ENCODE measurements at places on chromosomes 3 and 15.

GRCh38 chr3:12598890-12599289 is 42.0 kb downstream of the MKRN2 start:
- no peak for DNase-seq

DNA sequence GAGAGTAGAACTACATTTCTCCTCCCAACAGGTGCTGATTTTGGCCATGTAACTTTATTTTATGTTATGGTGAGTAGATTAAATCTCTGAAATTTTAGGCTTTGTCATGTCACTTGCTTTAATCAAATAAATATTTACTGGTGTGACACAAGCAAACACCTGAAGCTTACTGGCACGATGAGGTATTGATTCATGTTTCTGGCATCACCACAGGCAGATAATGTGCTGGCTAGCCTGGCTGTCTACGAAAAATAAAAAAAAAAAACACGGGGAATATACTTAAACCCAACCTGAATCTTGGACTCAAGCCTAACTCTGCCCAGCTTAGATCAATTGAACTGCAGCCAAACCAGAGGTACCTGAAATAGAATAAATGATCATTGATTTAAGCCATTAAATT is 65.6 kb upstream of the CADM2 start:
- no peak for DNase-seq

DNA sequence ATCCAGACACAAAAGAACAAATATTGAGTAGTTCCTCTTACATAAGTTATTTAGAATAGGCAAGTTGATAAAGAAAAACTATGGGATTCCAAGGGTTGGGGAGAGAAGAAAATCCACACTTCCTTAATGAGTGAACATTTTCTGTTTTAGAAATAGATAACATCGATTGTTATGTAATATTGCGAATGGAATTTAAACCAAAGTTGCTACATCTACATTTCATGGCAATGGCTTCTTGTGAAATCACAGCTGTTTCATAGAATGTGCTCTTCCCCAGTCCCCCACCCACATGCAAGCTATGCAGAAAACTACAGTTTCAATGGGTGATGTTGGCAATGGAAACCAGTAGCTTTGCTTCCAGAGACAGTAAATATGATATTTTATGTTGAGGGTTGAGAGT is 1639.5 kb downstream of the SI start:
- DNase-seq, result no peak

- no peak for DNase-seq
These were observed 25.7 kb downstream of the AMOTL2 start for GRCh38 chr3:134348524-134348923.

DNA sequence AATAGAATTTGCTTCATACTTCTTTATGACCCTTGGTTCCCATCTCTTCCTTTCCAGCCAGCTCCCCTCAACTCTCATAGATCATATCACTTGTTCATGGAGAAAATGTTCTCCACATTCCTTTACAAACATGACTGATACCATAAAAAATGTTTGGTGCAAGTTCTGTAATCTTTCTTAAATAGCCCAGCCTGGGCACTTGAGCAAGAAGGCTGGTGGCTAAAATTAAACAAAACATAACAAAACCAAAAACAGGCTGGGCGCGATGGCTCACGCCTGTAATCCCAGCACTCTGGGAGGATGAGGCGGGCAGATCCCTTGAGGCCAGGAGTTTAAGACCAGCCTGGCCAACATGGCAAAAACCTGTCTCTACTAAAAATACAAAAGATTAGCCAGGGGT is 8.9 kb upstream of the POLR2M start:
- no peak for DNase-seq

DNA sequence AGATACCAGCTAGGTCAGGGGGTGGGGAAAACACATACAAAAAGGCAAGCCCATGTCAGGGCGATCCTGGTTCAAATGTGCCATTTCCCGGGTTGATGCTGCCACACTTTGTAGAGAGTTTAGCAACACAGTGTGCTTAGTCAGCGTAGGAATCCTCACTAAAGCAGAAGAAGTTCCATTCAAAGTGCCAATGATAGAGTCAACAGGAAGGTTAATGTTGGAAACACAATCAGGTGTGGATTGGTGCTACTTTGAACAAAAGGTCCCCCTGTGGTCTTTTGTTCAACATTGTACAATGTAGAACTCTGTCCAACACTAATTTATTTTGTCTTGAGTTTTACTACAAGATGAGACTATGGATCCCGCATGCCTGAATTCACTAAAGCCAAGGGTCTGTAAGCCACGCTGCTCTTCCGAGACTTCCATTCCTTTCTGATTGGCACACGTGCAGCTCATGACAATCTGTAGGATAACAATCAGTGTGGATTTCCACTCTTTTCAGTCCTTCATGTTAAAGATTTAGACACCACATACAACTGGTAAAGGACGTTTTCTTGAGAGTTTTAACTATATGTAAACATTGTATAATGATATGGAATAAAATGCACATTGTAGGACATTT is 28.9 kb downstream of the TPM1 start:
- no peak for DNase-seq

Measured in bone marrow (tissue), 2 donors.